ENCODE measurements at places on chromosomes 3 and 15.

GRCh38 chr3:74592359-74592758 is 22.1 kb downstream of the CNTN3 start:
- no peak for DNase-seq

- no peak for DNase-seq
Observed at GRCh38 chr15:87639305-87640011, 617.1 kb downstream of the NTRK3 start.

GRCh38 chr3:127254033-127254644 is 33.7 kb downstream of the PRR20G start:
- no peak for DNase-seq

- no peak for DNase-seq
Observed at GRCh38 chr3:109057056-109057455, 60.9 kb downstream of the MORC1 start.

GRCh38 chr3:141875893-141876380 is 506 bp upstream of the ATP1B3 start:
- DNase-seq: no peak

DNA sequence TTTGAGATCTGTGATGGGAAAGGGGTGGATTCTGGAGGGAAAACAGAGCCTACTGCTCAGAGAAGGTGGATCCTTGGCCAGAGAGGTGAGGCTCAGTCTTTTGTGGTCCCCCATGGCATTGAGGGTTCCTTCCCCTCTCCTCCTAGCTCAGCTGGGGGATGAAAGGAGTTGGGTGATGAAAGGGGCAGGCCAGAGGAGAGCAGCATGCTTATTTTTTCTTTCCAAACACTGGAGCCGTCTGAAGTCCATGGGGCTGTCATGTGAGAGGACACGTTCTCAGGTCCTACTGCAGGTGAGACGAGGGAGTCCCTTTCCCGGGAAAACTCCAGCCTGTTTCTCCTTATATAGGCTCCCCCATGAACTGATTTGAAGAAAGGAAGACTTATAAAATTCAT is 71.4 kb downstream of the SCN5A start:
- no peak for DNase-seq

DNA sequence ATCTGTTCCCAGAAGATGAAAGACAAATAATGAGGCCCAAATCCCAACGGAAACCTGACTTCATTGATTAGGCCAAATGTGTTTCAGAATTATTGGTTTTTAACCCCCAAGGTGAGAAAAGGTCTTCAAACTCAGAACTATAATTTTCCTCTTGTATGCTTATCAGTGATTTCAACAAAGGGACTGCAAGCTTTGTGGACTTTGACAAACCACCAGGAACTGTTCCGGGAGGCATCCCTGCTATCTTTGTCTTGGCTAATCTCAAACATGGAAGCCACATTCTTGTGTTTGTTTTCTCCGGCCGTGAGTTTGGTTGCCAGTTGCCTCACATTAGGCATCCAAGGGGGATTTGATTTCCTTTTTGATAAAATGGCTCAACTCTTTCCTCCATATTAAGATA is 19.5 kb downstream of the ARHGEF3 start:
- no peak for DNase-seq

DNA sequence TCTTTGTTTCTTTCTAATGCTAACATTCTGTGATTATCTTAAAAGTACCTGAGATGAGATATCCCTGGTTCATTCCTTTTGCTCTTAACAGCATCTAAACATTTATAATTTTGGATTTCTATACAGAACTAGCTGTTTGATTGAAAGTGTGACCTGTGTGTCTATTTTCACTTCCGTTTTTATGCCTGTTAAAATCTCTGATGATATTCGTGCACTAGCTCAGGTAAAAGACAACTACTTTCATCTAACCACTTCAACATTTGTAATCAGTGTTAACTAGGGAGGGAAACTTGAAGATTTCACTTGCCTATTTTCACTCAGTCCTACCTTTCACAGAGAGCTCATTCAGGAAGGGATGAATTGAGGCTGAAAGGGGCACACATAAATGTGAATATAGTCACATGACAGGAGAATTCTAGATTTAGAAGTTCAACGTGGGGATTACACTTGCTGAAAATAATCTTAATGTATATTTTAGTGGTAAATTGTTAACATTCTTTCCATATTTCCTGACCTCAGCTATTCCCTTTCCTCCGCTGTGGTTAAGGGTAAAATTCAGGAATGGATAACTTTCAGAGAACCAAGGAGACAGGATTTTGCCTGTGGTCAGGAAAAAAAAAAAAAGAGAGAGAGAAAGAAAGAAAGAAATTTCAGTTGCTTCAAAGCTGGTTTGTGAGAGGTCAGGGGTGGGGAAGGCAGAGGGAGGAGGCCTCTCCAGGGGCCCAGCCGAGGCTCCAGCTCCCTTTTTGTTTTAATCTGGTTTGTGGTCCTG is 159.8 kb upstream of the TSC22D2 start:
- DNase-seq: no peak
